Right renal pelvis (tissue), 4 donors: ENCODE measurements at places on chromosomes 5 and 9. TPM values are rescaled to one million over a fixed set of nuclear protein-coding genes. Genes with fewer than 3 reads are reported as not detected.

PCDHGB2 gene
- 4.7 TPM for polyA plus RNA-seq

GRCh38 chr5:1748845-1749244 is 50.8 kb downstream of the MRPL36 start:
- no peak for DNase-seq

ELL2 gene
- 10.1 TPM for polyA plus RNA-seq

GRCh38 chr5:38590838-38591522 is 34.5 kb upstream of the LIFR start:
- no peak for DNase-seq

GABRA6 gene
- not detected for polyA plus RNA-seq

- no peak for DNase-seq
These were observed 11.9 kb downstream of the FAM219A start for GRCh38 chr9:34446468-34446891.

GNG10 gene
- polyA plus RNA-seq, result 70.3 TPM

DNA sequence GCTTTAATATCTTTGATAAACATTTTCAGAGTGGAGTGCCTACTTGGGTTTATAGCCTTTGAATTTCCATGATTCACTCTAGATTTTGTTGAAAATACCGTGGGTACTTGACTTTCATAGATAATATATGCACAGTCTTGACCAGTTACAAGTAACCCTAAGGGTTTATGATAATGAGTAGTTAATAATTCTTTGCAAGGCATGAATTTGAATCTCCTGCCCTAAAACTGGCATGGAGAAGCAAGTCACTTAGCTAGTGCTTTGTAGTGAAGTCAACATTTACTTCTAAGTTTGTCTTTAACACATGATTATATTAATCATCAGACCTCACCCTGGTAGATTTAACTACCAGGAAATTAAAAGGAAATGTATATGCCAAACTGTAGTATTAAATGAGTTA is 115.8 kb downstream of the CWC27 start:
- no peak for DNase-seq

PTPN3 gene
- polyA plus RNA-seq, result 42.9 TPM

GRCh38 chr5:127351418-127351817 is 60.8 kb downstream of the MEGF10 start:
- DNase-seq, result no peak

BSPRY gene
- 9.6 TPM for polyA plus RNA-seq

DNA sequence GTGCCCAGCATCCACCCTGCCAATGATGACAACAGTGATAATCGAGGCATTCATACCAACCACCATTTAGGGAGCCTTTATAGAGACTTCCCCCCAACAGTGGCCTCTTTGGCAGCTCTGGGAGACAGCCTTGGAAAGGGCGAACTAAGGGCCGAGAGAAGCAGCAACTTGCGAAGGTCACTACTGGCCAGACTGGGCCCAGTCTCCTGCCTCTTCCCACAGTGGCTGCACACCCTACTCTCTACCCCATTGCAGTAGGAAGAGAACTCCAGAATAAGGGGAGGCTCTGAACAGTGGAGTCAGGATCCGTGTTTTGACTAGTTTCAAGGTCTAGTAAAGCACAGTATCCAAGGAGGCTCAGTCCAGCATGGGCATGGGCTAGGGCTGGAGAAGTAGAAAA is 5.3 kb downstream of the LHX6 start:
- no peak for DNase-seq
